Activated T-helper 2 cell treated with anti-CD3 and anti-CD28 coated beads, Interferon-gamma antibody, Interleukin-2, Interleukin-4, amounts not matched to agents 10 μg/mL and 5 μg/mL and 100 μg/mL, durations not matched to agents 14 hours and 24 hours and 36 hours (primary cell): ENCODE measurements at places on chromosomes 11 and 22.
A peak's percentile ranks its signal among the peaks of the same experiment; 100 is the strongest.

- no peak overlapping the region for H3K27ac ChIP-seq
- peaks cover 4% of the 10 kb centered on the region for H3K36me3 ChIP-seq
- H3K4me3 ChIP-seq = no peak overlapping the region
- H3K27me3 ChIP-seq = peaks cover 3% of the 10 kb centered on the region
- peaks cover 21% of the 10 kb centered on the region for H3K4me1 ChIP-seq
Measured at GRCh38 chr11:13929395-13929891, 33.1 kb upstream of the SPON1 start.

DNA sequence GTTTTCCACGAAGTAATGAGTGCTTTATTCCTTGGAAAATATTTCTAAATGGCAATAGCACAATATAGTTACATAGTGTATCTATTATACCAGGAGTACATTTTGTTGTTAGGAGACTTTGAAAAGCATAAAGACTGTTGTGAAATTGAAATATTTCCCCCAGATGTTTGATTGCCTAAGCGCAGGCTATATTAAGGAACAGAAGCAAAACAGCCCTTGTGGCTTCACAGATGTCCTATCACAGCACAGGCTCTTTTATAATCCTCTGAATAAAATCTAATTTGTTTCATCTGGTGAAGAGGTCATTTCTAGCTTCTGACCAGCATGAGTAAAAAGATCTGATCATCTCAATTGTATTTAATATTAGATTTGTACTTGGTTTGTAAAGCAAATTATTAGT is 48.2 kb downstream of the BSX start:
- H3K4me1 ChIP-seq = no peaks in the 10 kb centered on the region
- no peak for DNase-seq
- no peak overlapping the region for H3K27ac ChIP-seq
- no peaks in the 10 kb centered on the region for H3K36me3 ChIP-seq
- peaks cover 3% of the 10 kb centered on the region for H3K27me3 ChIP-seq

- H3K4me1 ChIP-seq = peaks cover 59% of the 10 kb centered on the region
- H3K4me3 ChIP-seq = no peak overlapping the region
- H3K27ac ChIP-seq = peak overlapping the region; percentile 6
- no peak for DNase-seq
Measured at GRCh38 chr11:48037709-48038468, 57.5 kb downstream of the PTPRJ start.

DNA sequence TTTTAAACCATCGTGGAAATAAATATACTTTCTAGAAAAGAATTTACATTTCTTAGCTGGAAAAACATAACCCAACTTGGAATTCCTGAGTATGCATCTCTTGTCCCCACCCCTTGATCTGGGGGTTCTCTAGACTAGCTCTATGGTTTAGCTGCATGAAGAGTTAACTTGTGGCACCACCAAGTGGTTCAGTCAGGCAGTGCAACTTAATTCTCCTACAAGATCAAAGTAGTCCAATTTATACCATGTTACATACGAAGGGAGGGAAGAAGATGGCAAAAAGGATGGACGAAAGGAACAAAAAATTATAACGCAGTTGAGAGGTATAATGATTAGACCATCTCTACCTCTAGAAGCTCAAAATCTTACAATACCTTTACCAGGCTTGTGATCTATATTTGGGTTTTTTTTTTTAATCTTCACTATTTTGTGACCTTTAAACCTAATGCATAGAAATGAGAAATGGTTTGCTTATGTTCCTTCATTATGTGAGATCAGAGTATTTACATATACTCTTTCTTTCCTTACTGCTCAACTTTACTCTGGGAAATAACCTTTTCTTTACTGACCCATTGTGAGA is 28.5 kb upstream of the ALKBH3 start:
- H3K27ac ChIP-seq = no peak overlapping the region
- no peak overlapping the region for H3K4me3 ChIP-seq
- H3K4me1 ChIP-seq = peaks cover 2% of the 10 kb centered on the region

GRCh38 chr22:31272522-31273446 is 19.5 kb downstream of the PIK3IP1 start:
- H3K27ac ChIP-seq = no peak overlapping the region
- H3K4me3 ChIP-seq = no peak overlapping the region
- DNase-seq = no peak

- DNase-seq = no peak
- no peak overlapping the region for H3K4me3 ChIP-seq
- peaks cover 2% of the 10 kb centered on the region for H3K27me3 ChIP-seq
- no peak overlapping the region for H3K27ac ChIP-seq
- H3K36me3 ChIP-seq = no peaks in the 10 kb centered on the region
Measured at GRCh38 chr11:58830673-58831301, 13.7 kb downstream of the GLYATL2 start.

GRCh38 chr11:116771935-116772334 is 852 bp downstream of the BUD13 start:
- H3K4me3 ChIP-seq = peak overlapping the region; percentile 99
- DNase-seq = no peak
- H3K27ac ChIP-seq = peak overlapping the region; percentile 97
- no peaks in the 10 kb centered on the region for H3K27me3 ChIP-seq

DNA sequence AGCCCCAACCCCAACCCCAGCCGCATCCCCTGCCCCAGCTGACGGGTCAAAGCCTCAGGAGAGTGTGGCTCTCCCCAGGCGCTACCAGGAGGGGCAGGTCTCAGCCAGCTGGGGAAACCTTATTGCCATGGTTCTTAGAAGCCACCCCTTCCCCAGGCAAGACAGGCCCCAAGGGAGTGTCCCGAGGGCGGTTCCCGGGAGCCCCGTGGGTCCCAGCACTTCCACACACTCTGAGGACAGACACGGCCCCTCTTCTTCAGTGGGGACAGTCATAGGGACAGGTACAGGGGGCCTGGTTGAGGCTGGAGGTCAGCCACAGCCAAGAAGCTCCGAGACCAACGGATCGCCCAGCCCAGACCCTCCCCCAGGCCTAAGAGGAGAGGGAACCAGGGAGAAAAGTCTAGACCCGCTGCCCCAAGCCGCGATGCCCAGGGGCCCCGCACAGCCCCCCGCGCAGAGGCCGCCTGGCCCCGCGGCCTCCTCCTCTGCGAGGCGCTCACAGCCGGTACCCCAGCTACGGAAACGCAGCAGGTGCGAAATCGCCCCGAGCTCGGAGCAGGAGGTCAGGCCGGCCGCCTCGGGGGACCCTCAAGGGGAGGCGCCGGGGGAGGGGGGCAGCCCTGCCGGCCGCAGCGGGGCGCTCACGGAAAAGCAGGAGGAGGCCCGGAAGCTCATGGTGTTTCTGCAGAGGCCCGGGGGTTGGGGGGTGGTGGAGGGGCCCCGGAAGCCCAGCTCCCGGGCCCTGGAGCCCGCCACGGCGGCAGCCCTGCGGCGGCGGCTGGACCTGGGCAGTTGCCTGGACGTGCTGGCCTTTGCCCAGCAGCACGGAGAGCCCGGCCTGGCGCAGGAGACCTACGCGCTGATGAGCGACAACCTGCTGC is 2.6 kb downstream of the KLHDC7B start:
- peaks cover 25% of the 10 kb centered on the region for H3K4me1 ChIP-seq
- peak; percentile 47 for DNase-seq
- H3K36me3 ChIP-seq = peaks cover 3% of the 10 kb centered on the region
- H3K27ac ChIP-seq = peak overlapping the region; percentile 28
- peak overlapping the region; percentile 51 for H3K4me3 ChIP-seq
- H3K27me3 ChIP-seq = no peaks in the 10 kb centered on the region

GRCh38 chr11:2381494-2382128 is 4.5 kb downstream of the CD81 start:
- no peak overlapping the region for H3K4me3 ChIP-seq
- DNase-seq = no peak
- peaks cover 27% of the 10 kb centered on the region for H3K4me1 ChIP-seq

DNA sequence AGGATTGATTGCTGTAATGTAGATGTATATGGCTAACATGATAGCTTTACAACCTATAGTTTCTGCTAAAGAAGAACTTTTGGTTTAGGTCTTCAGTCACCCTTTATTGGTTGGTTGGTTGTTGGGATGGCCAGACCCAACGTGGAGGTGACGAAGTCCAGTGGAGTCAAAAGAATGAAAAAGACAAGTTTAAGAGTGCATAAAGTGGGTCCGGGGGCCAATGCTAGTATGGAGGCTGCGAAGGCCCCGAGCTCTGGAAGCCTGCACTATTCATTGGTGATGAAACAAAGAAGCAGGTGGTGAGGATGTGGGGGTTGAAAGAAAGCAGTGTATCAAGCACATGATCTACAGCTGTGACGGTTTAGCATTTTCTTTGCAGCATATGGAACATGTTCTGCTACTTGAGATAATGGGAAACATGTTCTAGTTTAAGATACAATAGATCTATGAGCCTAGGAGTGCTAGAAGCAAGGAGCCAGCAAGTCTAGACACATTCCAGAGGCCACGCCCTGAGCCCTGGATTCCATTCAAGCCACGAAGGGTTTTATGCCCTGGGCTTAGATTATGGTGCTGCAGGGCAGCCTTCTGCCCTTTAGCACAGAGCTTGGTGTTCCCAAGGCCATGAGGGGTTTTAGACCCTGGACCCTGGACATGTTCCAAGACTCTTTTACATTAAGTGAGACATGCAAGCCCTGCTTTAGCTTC is 6.3 kb downstream of the TCP11L1 start:
- no peaks in the 10 kb centered on the region for H3K27me3 ChIP-seq
- H3K27ac ChIP-seq = no peak overlapping the region
- DNase-seq = no peak
- no peak overlapping the region for H3K4me3 ChIP-seq
- H3K36me3 ChIP-seq = peaks cover 56% of the 10 kb centered on the region
- peaks cover 31% of the 10 kb centered on the region for H3K4me1 ChIP-seq
